CD4-positive, alpha-beta T cell treated with Interleukin-21 for 1 hour (primary cell): ENCODE measurements at places on chromosomes 13 and 19.

GRCh38 chr13:113802761-113803160 is 43.7 kb downstream of the TMEM255B start:
- DNase-seq, result no peak

DNA sequence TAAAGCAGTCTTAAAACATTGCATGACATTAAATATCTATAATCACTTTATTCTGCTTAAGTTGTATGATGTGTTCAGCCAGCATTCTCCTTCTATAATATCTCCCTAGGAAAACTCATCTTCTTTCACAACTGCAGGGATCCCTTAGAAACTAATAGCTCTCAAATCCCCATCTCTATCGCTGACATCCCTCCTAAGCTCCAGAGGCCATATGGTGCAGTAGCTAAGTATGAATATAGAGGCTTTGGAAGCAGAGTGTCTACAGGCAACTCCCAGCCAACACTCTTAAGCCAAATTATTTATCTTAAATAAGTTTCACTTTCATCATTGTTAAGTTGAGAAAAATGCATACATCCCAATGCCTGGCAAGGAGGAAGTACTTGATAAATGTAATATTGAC is 349.5 kb upstream of the MIR17HG start:
- DNase-seq, result no peak

GRCh38 chr19:13195678-13196077 is 45.5 kb downstream of the IER2 start:
- peak; percentile 75 for DNase-seq

DNA sequence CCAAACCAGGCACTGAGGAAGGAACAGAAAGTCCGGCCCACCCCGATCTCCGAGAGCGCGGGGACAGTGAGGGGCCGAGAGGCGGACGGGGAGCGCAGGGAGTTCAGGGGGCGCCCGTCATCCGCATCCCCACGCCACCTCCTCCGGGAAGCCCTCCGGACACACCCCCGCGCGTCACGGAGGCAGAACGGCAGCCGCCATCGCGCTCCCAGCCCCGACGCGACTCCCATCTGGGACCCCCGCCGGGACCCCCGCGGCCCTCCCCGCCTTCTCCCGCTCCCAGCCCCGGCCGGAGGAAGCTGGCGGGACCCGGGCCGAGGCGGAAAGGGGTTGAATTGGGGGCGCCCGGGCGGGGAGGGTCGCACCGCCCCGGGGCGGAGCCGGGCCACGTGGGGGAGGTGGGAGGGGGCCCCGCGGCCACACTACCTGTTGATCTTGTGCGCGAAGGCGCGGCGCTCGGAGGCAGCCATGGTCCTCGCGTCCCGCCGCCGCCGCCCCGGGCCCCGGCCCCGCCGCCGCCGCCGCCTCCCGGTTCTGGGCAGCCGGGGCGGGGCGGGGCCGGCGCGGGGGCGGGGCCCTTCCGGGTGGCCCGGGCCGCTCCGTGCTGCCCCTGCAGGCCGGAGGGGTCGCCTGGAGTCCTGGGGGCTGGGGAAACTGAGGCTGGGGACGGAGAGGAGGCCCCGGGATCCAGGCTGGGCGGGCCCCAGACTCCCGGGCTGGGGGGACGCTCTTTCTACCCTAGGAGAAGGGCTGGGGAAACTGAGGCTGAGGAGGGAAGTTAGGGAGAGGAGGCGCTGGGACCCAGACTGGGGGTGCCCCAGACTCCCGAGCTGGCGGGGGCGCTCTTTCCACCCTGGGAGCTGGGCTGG is at the start of gene DOCK6:
TSS of gene DOCK6 (minus strand) at position 554 of the 869 bp plus-strand sequence. CDS start at position 470, 84 bp downstream.
- peak; percentile 19 for DNase-seq

DNA sequence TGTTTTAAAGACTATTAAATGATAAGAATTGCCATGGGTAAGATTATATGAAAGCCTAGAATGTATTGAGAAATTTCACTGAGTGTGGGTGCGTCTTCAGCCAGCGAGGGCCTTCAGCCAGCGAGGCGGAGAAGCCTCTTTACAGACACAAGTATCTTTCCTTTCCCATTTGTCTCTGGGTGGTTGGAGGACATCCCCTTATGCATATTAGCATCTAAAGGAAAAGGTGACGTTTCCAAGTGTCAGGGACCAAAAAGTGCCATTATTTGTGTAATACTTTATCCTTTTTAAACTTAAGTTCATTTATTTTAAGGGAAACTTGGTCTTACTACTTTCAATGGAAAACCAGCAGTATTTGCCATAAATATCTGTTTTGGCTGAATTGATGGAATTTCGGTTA is 22.2 kb downstream of the SMARCA4 start:
- DNase-seq, result no peak

DNA sequence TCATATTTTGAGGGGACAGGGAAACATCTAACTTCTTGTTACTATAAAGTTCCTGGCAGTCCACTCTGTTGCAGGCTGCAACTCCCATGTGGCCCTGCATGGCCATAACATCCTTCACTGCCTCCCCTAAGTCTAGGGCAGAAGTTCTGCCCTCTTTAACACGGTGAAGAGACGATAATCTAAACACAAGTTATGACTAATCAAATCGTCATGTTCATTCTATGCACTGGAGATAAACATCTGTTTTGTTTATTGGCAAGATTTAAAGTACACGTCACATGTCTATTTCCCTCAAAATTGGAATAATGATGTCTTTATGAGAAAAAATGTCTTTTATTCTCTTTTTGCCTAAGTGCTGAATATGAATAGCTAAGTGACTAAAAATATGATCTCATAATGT is 1629.4 kb downstream of the PCDH9 start:
- no peak for DNase-seq

- no peak for DNase-seq
Measured at GRCh38 chr13:25699600-25699999, 327.8 kb downstream of the ATP8A2 start.

GRCh38 chr13:51816604-51817249 is 12.8 kb upstream of the DHRS12 start:
- no peak for DNase-seq

DNA sequence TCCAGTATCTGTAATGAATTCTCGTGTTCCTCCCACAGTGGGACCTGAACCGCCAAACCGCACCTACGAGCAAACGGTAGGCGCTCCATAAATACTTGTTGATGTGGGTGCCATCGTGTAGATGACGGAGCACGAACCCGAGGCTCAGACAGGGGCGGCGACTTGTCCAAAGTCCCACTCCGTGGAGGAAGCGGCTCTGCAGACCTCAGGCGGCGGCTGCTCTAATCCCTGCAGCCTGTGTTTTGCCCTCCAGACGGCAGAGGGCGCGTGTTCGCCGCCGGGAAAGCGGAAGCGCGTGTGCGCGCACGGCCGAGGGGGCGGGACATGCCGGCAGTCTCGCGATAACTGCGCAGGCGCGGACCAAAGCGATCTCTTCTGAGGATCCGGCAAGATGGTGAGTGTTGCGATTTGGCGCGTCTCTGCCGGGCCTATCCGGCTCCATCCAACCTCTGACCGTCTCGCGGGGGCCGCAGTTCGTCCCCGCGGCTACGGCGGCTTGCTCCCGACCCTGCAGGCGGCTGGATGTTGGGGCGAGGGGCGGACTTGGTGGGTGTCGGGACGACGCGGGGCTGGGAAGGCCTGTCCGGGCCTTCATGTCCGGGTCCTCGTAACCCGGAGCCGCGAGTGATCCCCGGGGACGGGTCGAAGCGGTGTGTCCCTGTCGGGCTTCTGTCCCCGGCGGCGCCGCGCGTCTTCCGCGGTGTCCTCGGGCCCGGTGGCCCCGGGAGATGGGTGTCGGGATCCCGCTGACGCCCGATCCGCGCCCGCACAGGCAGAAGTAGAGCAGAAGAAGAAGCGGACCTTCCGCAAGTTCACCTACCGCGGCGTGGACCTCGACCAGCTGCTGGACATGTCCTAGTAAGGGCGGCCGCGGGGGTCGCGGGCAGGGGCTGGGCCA is at the start of gene RPS15:
TSS of gene RPS15 (plus strand) at position 362 of the 898 bp plus-strand sequence. CDS start at position 392, 30 bp downstream.
- peak; percentile 96 for DNase-seq

GRCh38 chr19:4775627-4776152 is 15.8 kb upstream of the FEM1A start:
- no peak for DNase-seq

GRCh38 chr13:80584306-80584705 is 243.4 kb upstream of the SPRY2 start:
- DNase-seq, result no peak

- no peak for DNase-seq
Measured at GRCh38 chr13:97379386-97379785, 54.6 kb upstream of the RAP2A start.

DNA sequence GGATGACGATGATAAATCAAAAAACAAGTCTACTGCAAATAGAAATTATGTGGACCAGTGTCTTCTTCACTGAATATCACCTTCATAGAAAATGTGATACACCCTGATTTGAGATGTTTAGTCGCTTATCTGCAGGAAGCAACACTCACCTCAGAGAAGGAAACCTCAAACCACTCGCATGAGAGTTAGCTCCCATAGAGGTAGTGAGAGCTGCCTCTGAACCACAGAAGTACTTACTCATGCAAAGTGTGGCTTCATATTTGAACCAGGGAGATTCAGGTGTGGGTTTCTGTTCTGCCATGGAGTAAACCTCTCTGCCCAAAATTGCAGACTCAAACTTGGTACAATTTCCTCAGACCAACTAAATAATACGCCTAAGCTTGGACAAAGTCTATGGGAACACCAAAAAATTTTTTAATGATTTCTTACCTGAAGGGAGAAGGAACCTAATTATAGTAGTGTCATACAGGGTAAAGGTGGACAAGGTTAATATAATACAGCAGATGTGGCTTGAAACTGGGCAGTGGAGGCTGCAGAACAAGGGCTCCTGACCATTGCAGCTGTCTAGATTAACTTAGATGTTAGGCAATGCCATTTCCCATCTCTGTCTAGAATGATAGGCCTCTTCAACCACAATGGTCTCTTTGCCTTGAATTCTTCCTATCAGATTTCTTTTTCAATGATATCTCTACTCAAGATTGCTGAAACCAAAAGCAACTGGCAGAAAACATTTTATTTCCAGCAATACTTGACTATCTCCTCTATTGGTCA is 29.6 kb upstream of the RCBTB2 start:
- peak; percentile 86 for DNase-seq

DNA sequence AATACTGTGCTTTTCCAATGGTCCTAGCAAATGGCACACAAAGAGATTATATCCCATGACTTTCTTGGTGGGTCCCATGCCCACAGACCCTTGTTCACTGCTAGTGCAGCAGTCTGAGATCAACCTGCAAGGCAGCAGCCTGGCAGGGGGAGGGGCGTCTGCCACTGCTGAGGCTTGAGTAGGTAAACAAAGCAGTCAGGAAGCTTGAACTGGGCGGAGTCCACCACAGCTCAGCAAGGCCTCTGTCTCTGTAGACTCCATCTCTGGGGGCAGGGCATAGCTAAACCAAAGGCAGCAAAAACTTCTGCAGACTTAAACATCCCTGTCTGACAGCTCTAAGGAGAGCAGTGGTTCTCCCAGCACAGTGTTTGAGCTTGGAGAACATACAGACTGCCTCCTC is 82.9 kb downstream of the ZNF737 start:
- DNase-seq, result peak; percentile 12

DNA sequence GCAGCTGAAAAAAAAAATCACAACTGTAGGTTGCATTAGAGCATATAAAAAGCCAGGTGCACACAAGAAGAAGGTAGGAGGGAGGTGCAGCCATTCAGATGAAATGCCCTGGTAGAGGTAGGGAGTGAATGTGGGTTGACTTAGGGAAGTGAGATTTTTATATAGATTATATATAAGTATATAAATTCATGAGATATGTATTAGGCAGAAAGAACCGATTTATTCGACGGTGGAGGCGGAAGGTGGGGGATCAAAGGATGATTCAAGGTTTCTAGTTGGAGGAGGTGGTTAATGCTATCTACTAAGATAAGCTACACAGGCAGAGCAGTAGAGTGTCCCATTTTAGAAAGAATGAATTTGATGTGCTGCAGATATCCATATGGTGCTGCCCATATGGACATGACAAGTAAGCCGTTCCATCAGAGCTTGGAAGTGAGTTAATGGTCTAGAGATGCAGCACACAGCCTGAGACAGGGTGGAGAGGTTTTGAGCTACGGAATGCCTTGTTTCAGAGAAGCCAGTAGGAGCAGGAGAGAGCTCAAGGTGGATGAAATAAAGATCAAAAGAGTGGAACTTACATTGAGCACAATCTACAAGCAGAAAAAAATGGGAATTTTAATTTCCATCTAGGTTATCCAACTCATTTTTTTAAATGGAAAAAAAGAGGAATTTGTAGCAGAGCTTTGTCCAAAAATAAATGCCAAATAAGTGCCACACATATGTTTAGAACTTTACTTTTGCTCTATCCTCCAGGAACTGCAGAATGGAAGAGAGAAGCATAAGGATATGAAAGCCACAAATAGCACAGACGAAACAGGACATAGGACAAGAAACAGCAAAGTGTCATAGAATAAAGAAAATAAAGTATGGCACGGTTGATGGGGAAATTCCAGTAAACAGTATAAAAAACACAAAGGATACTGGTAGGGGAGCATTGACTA is 177.3 kb downstream of the PCDH9 start:
- no peak for DNase-seq

- DNase-seq, result no peak
Measured at GRCh38 chr19:30631033-30631370, 258.8 kb downstream of the ZNF536 start.

DNA sequence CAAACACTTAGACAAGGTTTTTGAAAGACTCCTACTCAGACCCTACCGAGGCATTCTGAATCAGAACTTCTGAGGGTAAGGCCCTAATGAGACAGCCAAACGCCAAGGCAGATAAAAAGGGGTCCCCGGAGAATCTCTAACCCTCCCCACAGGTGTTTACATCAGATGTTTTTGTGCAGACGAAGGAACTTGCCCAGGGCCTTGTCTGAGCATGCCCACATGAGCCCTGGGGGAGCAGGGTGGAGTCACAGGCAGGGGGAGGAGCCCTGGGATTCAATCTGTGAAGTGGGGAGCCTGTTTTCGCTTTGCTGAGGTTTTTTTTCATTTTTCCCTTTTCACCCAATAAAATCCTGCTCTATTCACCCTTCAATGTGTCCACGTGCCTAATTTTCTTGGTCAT is 61.6 kb upstream of the MED4 start:
- peak; percentile 85 for DNase-seq

DNA sequence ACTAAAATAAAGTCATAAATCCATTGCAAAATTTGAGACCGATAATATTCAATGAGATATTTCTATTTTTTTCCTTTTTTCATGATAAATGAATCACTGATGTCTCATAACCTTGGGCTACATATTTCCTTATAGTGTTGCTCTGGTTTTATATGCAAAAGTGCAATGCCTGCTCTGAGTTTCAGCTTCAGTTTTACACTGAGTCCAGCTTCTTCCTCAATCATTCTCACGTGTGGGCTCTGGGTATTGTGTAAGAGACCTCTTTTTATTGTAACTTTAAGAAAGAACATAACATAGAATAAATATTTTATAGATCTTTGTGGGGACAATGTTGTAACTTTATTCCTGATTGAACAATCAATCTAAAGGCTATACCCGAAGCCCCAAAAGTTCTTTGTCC is 280.2 kb upstream of the EDNRB start:
- DNase-seq, result no peak
